G401 (cell line): ENCODE measurements at places on chromosomes 11 and 22.
A peak's percentile ranks its signal among the peaks of the same experiment; 100 is the strongest.

DNA sequence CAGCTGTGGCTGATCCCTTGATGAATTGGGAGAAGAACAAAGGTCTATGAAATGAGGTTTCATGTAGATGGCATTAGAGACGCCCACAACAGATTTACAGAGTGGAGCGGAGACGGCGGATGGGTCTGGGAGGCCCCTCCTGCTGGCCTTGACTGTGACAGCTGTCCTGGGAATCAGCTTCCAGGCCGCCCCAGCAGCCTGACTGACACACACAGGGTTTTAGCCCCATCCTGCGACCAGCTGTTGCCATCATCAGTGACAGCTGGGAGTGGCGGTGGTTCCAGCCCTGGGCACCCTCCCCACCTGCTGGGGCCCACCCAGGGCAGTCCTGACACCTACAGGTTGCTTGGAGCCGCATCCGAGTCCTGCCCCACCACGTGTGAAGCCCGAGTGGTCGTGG, 64.0 kb upstream of the PPP6R3 start:
- no peak for DNase-seq

DNA sequence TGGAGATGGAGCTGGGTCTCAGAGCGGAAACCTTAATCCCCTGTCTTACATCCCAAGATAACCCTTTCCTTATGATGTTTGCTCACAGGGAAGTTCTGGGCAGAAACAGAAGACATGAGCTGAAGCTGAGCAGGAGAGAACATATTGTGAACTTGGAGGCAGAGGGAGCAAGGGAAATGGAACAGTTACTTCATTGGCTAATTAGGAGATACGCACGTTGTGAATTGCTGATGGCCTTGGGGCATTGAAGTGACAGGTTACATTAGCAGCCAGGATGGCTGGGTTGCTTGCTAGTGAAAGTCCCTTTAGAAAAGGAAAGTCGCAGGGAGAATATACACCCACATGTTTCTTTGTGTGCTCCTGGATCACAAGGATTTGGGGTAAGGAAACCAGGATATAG, 48.7 kb downstream of the TENM4 start:
- no peak for DNase-seq

DNA sequence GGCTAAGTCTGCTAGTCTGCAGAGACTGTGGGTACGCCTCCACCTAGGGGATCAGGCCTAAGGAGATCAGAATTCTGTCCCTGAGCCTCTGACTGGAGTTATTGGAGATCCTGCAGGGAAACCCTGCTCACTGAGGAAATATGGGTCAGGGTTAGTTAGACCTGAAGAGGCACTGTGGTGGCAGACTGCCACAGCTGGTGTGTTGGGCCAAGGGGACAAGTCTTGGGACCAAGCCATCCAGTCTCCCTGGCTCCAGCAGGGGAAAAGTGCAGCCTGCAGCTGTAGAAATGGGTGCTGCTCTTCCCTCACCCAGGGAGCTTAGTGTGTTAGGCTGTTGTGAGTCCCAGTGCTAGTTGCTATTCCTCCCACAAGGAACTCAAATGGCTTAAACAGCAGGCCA, 334.8 kb upstream of the LARGE1 start:
- no peak for DNase-seq

GRCh38 chr11:953512-953911, 27.8 kb downstream of the AP2A2 start:
- DNase-seq: peak; percentile 80

DNA sequence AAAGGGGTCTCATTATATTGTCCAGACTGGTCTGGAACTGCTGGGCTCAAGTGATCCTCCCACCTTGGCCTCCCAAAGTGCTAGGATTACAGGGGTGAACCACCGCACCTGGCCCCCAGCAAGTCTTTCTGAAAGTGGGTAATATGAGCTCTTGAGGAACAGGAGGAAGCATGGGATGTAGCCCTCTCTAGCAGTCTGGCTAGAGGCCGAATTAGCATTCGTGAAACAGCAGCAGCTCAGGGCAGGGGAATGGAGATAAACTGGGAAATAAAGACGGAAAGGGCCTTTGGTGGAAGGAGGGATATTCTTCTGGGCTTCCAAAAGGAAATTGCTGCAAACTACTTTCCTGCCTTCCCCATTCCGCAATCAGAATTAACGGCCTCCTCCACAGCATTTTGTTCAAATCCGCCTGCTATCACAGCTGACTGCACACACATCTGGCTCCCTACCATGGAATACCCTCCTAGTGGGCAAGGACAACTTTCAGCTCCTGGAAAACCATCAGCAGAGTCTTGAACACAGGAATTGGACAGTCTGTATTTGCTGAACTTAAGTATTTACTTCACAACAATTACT, 44.3 kb downstream of the MICAL3 start:
- peak; percentile 62 for DNase-seq

DNA sequence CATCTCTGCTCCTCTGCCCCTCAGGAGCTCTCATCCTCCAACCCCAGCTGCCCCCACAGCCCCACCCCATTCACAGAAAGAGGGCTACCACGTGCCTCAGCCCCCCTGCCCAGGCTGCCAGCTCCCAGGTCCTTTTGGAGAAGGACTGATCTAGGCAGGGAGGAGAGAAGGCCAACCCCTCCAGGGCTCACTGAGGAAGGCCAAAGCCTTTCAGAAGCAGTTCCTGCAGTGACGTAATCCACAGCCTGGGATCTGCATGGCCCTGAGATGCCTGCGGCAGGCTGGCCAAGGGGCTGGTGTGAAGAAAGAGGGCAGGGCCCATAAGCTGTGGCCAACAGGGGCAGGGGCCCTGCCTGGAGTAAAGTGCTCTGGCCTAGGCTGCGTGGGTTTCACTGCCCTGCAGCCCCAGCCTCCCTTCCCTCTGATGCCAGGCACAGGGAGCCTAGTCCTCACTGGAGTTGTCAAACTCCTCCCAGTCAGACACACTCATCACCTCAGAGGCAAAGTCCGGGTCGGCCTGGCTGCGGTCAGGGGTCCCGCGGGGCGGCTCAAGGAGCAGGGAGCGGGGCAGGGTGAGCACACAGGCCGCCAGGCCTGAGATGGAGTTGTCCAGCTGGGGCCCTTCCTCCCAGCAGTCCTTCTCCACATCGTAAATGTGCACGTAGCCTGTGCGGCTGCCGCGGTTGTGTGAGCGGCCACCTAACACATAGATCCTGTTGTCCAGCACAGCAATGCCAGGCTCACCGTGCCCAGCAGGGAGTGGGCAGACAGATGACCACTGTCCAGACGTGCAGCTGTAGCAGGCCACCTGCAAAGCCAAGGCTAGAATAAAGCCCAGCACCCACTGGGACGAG, 4.2 kb upstream of the SCARF2 start:
- no peak for DNase-seq

DNA sequence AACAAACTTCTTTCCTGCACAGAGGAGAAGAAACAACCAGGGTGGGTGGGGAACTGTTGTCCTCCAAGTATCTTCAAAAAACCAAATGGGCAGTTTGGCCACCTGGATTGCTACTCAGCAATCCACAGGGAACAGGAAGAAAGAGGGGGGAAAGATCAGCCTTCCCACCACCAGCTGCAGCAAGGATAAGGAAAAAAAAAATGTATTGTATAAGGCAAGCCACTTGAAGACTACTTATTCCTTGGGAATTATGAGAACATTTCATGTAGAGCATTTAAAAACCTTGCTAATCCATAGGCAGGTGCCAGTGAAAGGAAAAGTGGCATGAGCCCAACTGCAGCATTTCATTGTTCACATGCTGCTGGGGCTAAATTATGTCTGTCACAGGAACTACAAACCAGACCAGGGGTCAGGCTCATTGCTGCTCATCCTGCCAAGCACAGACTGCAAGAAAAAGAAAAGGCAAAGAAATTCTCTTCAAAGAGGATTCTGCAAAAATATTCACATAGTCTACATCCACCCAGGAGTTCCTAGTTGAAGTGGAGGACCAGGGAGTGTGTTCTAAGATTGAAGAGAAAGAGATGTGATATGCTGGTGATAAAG, 2.2 kb downstream of the RAB30 start:
- peak; percentile 55 for DNase-seq

DNA sequence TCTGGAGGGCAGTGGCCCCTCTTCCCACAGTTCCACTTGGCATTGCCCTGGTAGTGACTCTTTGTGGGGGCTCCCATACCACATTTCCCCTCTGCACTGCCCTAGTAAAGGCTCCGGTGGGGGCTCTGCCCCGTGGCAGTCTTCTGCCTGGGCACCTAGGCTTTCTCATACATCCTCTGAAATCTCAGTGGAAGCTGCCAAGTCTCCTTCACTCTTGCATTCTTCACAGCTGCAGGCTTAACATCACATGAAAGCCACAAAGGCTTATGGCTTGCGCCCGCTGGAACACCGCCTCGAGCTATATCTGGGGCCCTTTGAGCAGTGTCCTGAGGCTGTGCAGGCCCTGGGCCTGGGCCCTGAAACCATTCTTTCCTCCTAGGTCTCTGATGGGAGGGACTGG, 25.3 kb downstream of the PLEKHB1 start:
- no peak for DNase-seq

GRCh38 chr11:2975594-2975993, 16.5 kb downstream of the NAP1L4 start:
- peak; percentile 37 for DNase-seq

DNA sequence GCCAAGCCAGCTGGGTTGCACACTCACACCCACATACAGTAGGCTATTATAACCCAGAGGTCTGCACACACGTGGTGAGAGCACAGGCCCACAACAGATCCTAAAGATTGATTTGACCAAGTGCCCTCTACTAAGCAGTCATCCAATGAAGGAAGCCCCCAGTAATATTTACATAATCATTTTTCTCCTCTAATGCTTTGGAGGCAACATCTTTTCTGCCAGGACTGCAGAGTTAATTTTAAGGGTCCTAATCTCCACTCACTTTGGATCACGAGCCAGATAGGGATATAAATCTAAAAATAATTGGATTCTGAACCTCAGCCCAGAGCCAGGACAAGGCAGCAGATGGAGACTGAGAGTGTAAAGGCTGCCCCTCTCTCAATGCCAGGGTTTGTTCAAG, 49.1 kb upstream of the MTNR1B start:
- DNase-seq: no peak

GRCh38 chr11:100680070-100680469, 7.0 kb upstream of the ARHGAP42 start:
- DNase-seq: no peak

DNA sequence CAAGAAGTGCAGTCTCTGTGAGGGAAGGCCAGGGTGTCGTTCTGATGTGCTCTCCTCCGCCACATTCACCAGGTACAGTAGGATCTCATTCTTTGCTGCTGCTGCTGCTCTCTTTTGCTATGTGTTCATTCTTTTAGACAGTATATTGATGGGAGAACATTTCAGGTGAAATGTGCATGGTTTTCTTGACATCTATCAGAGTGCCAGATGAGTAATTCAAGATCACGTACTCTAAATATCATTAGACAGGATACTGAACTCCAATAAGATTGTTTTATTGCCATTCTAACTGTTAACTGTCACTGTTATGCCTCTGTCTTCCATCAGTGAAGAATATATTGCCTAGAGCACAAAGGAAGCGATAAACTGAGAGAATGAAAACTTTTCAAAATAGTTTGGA, 771.0 kb upstream of the ARHGAP42 start:
- DNase-seq: no peak

GRCh38 chr11:121483805-121484480, 31.2 kb upstream of the SORL1-AS1 start:
- no peak for DNase-seq

GRCh38 chr11:85776951-85777602, 33.9 kb downstream of the SYTL2 start:
- no peak for DNase-seq

DNA sequence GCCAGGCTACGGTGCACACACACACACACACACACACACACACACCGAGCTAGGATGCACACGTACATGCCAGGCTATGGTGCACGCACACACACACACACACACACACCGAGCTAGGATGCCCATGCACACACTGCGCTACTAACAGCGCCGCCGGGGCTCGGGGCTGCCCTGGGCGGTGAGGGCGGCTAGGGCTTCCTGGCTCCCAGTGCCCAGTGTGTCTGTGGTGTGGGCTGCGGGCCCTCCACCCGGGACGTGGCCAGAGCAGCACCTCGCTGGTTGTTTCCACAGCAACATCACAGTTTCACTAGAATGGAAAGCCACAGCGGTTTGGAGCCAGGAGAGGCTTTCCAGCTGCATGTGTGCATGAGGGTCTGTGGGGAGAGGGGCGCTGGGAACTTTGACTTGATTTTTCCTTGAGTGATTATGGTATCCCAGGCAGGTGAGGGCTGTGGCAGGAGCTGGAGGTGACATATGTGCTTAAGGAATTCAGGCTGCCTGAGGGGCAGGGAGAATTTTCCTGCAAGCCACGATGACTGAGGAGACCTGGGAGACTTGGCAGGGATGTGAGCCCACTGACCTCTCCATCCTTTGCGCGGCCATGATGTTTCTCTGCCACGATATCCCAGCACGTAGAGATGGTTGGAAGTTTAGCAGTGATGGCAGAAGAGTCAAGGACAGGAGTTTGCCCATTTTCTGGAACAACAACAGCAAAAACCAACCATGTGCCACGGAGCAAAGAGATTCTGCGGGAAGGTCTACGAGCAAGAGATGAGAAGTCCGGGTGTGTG, 195.9 kb downstream of the SNX19 start:
- DNase-seq: no peak

- no peak for DNase-seq
Observed at GRCh38 chr11:47399860-47400767, 8.3 kb upstream of the SLC39A13 start.

GRCh38 chr11:121422675-121423074, 29.4 kb upstream of the SORL1 start:
- DNase-seq: no peak

DNA sequence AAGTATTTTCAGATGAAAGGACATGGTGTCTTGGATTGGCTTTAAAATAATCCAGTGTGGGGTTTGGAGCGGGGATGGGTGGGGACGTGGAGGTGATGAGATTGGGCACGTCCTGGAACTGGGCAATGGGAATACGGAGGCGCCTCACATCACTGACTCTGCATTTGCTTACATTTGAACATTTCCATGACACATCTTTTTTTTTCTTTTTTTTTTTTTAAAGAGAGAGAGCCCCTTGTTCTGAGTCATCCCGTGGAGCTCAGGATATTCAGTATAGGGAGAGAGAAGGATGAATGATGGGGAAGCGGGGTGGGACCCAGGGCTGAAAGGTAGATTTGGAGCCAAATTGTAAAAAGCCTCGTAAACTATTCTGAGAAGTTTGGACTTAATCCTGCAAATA, 142.7 kb downstream of the FBXO7 start:
- no peak for DNase-seq

DNA sequence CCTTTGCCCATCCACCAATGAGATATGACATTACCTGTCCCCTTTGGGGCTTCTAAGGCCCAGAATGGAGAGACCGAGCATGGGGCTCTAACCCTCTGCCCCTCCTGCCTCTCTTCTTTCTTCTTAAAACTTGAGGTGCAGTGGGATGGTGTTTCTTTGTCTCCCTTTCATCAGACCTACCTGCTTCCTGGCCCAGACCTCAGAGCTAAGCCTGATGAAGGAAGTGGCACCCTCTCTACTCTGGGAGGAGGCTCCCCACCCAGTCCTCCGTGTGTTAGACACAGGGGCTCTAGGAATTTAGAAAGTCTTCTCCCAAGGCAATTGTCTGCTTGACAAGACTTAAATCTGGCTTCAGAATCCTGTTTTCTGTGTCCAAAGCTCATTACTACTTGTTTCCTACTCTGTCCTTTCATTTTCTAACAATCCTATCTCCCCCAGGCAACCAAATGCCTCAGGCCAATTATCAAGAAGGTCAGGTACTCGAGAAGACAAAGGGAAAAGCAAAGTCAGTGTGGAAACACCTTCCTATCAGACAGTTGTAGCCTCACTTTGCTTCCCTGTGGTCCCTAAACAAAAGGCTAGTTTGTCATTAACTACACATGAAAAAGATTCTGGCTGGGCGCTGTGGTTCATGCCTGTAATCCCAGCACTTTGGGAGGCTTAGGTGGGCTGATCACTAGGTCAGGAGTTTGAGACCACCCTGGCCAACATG, 20.3 kb upstream of the PARVA start:
- no peak for DNase-seq

GRCh38 chr11:68090706-68091105, 30.5 kb downstream of the CHKA start:
- DNase-seq: no peak
